ENCODE measurements at places on chromosomes 4 and X.

GRCh38 chr4:180827232-180828009 lies 1415.8 kb upstream of the TENM3 start:
- DNase-seq = peak; percentile 23

GRCh38 chr4:52959541-52959940 lies 97.4 kb downstream of the RASL11B start:
- peak; percentile 90 for DNase-seq

GRCh38 chr4:139472852-139473251 lies 18.9 kb downstream of the RAB33B start:
- no peak for DNase-seq

DNA sequence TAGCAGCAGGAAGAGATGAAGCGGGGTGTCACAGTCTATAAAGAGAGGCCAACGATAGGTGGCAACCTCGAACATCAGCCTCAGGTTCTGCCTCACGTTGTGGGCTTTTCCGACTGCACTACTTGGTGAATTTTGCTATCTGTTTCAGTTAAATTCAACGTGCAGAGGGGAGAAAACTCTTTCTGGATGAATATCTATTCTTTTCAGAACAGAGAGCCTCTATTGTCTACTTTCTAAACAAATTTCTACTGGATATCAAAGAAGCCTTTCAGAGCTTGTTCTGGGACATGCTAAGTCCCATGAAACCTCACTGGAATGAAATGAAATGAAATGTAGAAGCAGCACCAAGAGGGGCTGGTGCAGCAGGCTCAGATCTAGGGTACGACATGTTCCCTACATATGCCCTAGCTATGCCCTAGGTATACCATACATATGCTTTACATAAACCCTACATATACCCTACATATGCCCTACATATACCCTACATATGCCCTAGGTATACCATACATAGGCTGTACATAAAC lies 116.5 kb upstream of the TRIM2 start:
- DNase-seq = no peak

All from fibroblast of skin of right biceps (primary cell).